Epithelial cell of prostate (primary cell): ENCODE measurements at places on chromosomes 12 and 14.

DNA sequence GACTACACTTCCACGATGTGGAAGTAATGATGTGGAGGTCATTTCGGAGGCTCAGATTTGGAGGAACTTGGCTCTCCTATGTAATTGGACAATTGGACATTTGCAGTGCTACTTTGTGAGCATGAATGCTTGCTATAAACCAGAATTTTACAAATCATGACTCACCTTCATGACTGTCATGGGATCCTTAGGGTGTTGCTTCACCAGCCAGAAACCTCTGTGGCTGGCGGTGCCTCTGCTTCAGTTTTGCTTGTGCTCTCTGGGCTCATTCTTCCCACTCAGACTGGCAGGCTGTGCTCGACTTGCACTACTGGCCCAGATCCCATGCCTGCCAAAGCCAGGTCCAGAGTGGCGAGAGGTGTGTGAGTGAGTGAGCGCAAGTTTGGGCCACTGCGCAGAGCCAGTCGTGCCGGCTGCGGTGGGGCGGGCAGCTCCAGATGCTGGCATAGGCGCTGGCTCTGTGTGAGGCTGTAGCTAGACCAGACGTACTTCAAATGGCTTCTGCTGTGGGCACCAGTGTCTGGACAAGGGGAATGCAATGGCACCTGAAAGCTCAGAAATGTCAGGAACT is 387.8 kb downstream of the AEBP2 start:
- DNase-seq: no peak

DNA sequence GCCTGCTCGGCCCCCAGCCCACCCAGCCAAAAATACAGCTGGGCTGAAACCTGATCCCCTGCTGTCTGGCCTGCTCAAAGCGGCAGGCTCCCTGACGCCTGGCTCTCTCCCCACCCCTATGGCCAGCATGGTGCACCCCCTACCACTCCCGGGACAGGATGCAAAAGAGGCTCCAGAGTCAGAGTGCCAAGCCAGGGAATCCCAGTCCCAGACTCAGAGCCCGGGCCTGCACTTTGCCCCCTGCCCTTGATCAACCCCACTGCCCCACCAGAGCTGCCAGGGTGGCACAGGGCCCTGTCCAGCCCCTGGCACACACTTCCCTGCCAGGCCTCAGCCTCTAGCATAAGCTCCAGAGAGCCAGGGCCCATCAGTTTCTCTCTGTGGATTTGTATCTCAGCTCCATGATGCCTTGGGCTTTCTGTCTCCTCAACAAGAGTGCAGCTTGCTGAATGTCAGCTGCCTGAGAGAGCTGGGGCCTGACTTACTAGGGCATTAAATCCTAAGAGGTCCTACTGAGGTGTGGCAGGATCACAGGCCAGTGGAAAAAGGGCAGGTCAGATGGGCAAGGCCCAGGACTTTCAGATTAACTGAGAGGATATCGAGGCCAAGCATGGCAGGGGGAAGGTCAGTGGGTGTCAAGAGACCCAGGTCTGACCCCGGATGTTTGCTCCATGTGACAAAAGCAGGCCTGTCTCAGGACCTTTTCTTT is 13.9 kb downstream of the ACVRL1 start:
- no peak for DNase-seq

- DNase-seq: no peak
Observed at GRCh38 chr12:1107669-1108068, 116.6 kb downstream of the ERC1 start.

DNA sequence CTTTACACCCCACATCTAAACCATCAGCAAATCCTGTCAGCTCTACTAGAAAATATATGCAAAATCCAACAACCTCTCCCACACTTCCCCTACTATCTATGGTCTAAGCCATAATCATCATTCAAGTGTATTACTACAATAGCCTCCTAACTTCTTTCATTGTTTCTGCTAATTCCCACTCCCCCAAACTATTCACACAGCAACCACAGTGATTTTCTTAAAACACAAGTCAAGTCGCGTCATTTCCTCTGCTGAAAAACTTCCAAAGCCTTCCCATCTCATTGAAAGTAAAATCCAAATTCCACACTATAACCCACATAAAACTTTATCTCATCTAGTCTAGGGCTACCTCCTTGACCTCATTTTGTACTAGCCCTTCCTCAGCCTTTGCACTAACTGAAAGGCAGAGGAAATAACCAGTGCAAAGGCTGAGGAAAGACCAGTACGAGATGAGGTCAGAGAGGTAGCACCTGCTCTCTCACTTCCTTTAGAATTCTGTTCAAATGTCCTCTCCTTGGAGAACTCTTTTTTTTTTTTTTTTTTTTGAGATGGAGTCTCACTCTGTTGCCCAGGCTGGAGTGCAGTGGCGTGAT is 65.5 kb upstream of the MDM1 start:
- DNase-seq: no peak

GRCh38 chr14:71471634-71472355 is 460.4 kb upstream of the RGS6 start:
- DNase-seq: no peak

GRCh38 chr14:83467811-83468210 is 1934.2 kb upstream of the SEL1L start:
- DNase-seq: no peak

- DNase-seq: no peak
Observed at GRCh38 chr12:131499160-131499863, 211.6 kb upstream of the SFSWAP start.

- DNase-seq: no peak
Observed at GRCh38 chr14:97975216-97975615, 1178.0 kb downstream of the VRK1 start.

- no peak for DNase-seq
Observed at GRCh38 chr12:6468283-6468575, 2.2 kb downstream of the VAMP1 start.

DNA sequence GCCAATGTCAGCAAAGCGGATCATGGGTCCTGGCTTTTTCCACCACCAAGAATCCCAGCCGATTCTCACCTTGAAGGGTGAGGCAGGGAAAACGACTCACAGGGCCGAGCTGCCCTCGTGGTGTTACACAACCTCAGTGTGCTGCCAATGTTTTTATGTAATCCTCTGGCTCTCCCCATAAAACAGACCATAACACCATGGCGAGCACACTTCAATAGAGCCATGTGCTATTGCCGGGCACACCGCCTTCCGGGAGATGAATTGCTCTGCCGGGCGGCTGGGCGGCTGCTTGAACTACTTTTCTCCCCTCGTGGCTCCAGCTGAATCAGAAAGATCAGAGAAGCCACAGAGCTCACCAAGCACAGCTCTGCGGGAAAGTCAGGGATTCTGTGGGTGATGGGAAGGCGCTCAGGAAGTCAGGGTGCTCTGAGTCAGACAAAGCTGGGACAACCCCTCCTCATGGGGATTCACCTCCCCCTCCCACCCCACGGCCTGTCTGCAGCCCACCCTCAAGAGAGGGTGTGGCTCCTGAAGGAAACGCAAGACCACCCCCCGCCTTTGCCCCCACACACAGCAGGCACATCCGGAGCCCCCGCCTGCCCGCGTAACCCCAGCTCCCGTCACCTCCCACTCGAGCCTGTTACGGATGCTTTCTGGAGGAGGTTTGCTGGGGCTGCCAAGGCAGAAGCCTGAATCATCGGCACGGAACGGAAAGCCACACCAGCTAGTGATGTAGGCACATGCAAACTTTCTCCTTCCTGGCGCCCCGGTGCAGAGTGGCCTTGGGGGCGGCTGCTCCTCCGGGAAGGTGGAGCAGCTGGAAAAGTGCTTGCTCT is 1.8 kb downstream of the GALNT9 start:
- DNase-seq: peak; percentile 12

GRCh38 chr14:96663491-96664067 is 133.6 kb upstream of the VRK1 start:
- DNase-seq: no peak

GRCh38 chr14:33848706-33849454 is 102.0 kb downstream of the EGLN3 start:
- no peak for DNase-seq

DNA sequence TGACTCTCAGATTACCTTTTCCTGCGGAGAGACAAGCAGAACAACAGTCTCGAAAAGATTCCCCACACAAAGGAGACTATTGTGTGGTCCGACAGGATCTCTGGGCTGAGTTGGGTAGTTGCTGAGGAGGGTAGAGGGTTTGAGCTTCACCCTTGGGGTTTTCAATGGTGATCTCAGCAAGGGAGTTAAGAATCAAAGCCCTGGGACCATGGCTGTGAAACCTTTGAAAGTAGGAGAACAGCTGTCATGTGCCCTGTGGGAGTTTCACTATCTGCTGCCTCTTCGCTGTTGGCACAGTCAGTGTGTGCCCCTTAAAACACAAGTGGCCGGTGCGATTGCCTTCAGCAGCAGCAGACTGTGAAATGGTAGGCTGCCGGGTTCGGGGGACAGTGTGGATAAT is 14.2 kb upstream of the PLEK2 start:
- no peak for DNase-seq

- no peak for DNase-seq
Observed at GRCh38 chr14:22606380-22606779, 8.3 kb downstream of the ABHD4 start.

DNA sequence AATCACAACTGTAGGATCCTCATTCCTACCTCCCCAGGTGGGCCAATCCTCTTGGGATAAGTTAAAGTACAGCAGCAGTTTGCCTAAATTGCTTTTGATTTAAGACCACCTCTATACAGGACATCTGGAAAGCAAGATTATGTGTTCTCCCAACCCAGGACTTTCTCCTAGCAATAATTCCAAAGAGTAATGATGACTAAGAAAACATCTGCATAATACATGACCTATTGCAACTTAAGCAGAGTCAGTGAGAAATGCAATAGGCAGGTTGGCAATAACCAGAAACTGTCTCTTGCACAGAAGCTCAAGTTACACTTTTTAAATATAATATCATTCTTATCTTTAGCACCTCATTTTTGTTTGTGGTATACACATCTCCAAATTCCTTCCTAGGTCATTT is 275.4 kb downstream of the TRHDE start:
- no peak for DNase-seq

- no peak for DNase-seq
Observed at GRCh38 chr14:44979273-44979672, 17.3 kb downstream of the TOGARAM1 start.

- no peak for DNase-seq
Observed at GRCh38 chr12:69119770-69120169, 119.6 kb upstream of the CPSF6 start.

- no peak for DNase-seq
Observed at GRCh38 chr12:9464408-9464807, 143.3 kb downstream of the KLRB1 start.

DNA sequence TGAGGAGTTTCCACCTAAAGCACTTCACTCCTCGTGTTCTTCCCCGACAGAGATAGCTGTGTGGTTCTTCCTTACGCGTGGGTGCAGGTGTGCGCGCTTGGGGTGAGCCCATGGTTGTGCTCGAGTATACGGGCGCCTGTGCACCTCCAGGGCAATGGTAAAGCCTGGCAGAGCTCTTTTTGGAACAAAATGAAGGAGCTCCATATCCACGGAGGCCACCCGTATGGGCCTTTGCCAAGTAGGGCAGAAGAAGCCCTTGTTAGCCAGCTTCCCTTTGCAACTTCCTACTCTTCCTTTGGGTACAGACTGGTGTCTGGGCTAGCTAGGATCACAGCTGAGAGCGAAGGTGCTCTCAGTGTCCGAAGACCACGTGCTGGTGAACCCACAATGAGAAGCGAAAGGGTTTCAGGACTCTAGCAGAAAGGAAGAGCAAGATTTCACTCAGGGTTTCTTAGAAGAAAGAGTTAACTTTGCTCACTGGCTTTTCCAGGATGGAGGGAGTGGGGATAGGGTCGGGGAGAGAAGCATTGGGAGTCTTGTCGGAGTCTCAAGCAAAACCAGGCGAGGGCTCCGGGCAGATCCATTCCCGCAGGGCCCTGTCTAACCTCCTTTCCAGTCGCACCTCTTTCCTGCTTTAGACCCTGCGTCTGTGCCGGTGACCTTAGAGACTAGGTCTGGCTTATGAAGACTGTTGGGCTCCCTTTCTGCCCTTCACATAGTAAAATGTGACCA is 960 bp upstream of the LRFN5 start:
- no peak for DNase-seq

GRCh38 chr12:28374556-28374955 is 184.3 kb downstream of the CCDC91 start:
- DNase-seq: no peak

DNA sequence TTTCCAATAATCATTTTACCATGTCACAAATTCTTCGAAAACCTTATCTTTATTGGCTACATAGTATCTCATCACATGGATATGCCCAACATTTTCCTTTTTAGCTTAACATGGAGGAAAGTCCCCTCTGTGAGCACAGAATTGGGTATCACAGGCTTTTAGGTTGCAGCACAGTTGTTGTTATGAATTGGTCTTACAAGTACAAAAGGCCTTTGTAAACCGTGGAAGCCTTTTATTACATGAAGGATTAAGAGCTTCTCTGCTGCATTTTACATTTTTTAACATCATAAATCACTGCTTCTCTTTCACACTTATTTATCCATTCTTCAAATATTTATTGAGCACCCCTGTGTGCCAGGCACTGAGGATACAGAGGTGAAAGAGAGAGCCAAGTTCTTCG is 26.2 kb downstream of the UBE3B start:
- no peak for DNase-seq

GRCh38 chr12:7113389-7113871 is 4.4 kb upstream of the C1RL start:
- no peak for DNase-seq

- DNase-seq: peak; percentile 10
Observed at GRCh38 chr12:93742110-93742934, 65.1 kb downstream of the CRADD start.

DNA sequence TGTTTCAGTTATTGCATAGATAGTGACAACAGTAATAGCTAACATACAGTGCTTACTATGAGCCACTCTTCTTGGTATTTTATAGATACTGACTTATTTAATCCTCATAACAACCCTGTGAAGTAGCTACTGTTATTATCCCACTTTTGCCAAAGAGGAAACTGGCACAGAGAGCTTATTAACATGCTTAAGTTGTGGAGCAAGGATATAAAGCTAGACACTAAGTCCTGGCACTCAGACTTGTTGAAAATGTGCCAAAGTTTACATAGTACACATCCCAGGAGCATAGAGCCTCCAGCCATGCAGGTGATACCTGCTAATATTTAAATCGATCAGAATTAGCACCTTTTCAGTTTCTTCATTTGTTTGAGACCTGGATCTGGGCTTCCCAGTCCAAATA is 41.8 kb downstream of the VEZT start:
- DNase-seq: no peak

DNA sequence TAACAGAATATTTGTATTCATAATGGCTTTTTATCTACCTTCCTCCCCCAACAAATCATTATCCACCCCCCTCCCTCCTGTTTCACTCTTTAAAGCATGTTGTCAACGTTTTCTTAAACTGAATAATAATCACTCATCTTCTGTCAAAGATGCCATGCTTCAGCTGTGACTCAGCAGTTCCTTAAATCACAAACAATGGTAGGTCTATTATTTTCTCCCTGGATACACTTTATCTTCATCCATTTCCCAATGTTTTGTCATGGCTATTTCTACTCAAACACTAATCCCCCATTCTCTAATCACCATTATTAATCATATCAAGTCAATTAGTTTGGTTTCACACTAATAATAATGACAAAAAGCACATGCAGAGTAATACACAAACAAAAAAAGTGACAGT is 6.5 kb downstream of the CLEC12B start:
- DNase-seq: no peak

GRCh38 chr14:89344920-89345254 is 72.1 kb downstream of the FOXN3 start:
- DNase-seq: no peak

GRCh38 chr14:97301931-97302559 is 504.9 kb downstream of the VRK1 start:
- no peak for DNase-seq

- no peak for DNase-seq
Observed at GRCh38 chr14:69518289-69519101, 34.0 kb downstream of the PLEKHD1 start.

- no peak for DNase-seq
Observed at GRCh38 chr14:61752626-61753025, 9.6 kb upstream of the SNAPC1 start.
